Cortex of kidney (tissue), 1 donor: ENCODE measurements at places on chromosomes 4 and X.

GRCh38 chr4:107292979-107293378, 256.9 kb upstream of the DKK2 start:
- no peak for DNase-seq

- DNase-seq, result no peak
These were observed 502.5 kb downstream of the GRXCR1 start for GRCh38 chr4:43394976-43395375.

GRCh38 chrX:55342533-55343501, 78.1 kb upstream of the PAGE3 start:
- no peak for DNase-seq

- DNase-seq, result no peak
These were observed 58.7 kb upstream of the EMCN start for GRCh38 chr4:100576570-100576969.

DNA sequence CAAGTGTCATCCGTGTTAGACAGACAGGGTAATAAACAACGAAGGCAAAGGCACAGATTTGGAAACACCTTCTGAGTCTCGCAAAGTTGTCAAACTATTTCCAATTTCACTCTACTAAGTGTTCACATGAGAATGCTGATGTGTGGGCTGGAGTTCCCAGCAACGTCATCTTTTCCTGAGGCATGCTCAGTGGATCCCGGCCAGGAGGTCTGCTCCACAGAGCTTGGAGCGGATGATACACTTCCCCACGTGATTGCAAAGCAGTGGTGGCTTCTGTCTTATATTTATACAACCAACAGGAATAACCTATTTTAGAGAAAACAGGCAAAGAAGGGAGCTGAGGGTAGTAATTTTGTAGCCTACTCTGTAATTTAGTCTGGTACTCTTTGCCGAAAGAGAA, 40.1 kb upstream of the PDK3 start:
- DNase-seq, result no peak

DNA sequence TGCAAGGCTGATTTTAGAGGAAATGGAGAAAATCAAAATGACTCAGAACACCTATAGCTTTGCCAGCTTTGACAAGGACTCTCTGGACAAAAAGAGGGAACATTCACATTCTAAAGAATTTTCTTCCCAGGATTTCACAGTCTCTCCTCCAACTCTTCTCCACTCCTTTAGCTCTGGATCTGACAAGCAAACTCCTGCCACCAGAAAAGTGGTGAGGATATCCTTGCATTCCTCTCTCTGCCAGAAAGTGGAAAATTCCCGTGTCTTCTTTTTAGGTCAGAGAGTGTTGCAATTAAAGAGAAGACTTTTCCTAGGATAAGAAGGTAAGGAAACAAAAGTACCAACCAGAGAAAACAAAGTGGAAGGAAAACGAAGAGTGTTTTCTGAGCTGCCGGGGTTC, 16.1 kb upstream of the PDGFRA start:
- DNase-seq, result no peak

DNA sequence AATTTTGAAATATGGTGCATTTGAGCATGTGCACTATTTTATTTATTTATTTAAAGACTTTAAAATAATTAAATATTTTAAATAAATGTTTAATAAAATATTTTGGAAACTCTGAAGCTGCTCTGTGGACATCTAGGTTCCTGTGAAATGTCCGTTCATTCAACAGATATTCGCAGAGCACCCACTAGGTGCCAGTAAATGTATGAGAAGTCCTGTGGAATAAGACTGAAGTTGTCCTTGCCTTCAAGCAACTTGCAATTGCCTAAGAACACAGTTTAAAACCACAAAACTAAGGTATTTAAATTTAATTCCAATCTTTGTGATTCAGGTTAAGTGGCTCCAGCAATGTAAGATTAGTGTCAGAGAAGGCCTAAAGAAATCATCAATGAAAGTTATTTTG, 306.7 kb downstream of the GBA3 start:
- no peak for DNase-seq

- no peak for DNase-seq
These were observed at the start of gene TMEM156 for GRCh38 chr4:39032218-39033085. TMEM156 (minus strand) TSS chr4:39032409; CDS start chr4:39032313, 96 bp downstream.
